ENCODE measurements at places on chromosomes 4 and X. TPM values are rescaled to one million over a fixed set of nuclear protein-coding genes. Genes with fewer than 3 reads are reported as not detected.

Gene SMIM10L2A
- 0.38 TPM for total RNA-seq

Gene BMPR1B
- total RNA-seq = not detected

Gene CDX4
- not detected for total RNA-seq

Gene SOX3
- not detected for total RNA-seq

Gene GABRB1
- not detected for total RNA-seq

Gene NWD2
- total RNA-seq = not detected

Gene RNF150
- 0.08 TPM for total RNA-seq

Gene USP27X
- 1.8 TPM for total RNA-seq

Gene DKC1
- total RNA-seq = 190 TPM

Gene VEGFC
- total RNA-seq = not detected

Gene USP17L22
- total RNA-seq = not detected

GRCh38 chr4:128227991-128228571, 59.5 kb downstream of the PGRMC2 start:
- no peak for DNase-seq

DNA sequence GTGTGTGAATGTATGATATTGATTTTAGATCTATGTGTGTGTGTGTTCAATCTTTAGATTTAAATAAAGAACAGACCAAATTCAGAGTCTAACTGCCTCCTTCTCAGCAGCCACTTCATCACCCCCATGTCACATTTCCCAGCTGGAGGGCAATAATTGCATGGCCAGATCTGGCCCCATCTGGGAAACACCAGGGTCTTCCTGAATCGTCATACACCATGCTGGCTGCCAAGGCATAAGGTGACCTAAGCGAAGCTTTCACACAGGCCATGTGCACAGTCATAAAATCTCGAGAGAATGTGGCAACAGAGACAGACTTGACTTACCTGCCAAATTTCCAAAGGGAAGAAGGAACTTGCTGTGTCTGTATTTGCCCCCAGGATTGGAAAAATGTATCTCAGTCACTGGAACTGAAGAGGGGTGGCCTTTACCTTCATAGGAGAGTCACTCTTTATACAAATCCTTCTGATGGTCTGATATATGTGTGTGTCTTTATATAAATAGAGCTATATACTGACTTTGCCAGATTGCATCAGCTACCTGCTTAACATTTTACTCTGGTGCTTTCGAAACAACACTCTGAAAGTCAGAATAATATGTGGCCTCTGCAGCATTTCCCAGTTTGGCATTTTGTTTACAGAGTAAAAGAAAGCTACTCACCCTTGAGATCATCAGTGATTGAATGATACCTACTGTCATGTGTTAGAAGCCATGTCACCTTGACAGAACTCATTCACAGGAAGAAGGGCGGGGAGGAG, at the start of gene PLAC1:
Gene PLAC1, minus strand, starts transcription at position 470 of the 758 bp plus-strand sequence. CDS start 91,789 bp downstream, outside the sequence.
- DNase-seq = no peak

GRCh38 chr4:168506014-168506413, 9.2 kb downstream of the PALLD start:
- DNase-seq = no peak

- no peak for DNase-seq
These were observed 2.0 kb downstream of the FAM47E start for GRCh38 chr4:76253511-76253910.

DNA sequence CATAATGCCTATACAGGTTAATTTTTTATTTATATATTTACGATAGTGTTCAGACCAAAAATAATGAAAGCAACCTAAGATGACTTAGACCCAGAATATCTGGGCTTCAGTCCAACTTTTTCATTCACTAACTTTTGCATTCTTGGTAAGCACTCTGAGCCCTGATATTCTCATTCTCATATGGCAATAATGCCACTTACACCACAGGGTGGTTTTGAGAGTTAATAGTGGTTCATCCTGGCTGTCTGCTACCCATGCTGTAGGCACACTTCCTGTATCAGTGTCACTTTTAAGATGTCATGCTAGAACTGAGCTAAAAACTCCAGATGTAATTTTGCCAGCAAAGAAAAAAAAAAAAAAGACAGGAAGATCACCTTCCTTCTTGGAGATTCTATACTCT, 508.7 kb upstream of the FMR1 start:
- DNase-seq = no peak

- no peak for DNase-seq
These were observed 45.9 kb downstream of the PROM1 start for GRCh38 chr4:16037901-16038300.

DNA sequence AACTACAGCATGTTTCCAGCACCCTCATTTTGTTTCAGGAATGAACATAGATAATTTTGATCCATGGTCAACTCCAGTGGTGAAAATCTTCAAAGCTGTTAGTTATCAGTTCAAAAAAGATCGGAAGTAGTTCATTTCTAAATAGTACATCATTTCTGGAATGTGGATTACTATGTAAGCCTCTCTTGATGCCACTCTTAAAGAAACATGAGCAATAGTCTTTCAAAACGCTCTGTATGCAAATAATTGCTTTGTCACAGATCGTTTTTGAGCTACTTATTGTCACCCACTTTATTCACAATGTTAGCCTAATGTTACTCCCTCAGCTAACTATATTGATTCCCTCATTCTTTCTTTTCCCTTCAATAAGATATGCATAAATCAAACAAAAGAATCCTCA, 65.7 kb downstream of the NEIL3 start:
- no peak for DNase-seq

DNA sequence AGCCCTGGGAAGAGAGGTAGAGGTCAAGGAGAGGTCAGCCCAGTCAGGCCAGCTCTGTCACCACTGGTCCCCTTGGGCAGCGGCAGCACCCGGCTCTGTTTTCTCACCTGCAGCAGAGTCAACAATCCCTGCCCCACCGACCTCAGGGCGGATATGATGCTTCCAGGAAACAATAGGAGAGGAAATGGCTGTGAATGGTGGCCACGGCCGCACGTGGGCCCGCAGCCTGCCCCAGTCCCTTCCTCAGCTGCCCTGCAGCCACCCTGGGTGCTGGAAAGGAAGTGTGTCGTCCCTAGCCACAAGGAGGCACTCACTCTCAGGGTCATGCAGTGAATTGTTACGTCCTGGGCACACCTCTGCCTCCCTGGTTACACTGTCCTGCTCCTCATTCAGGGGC, 92.5 kb upstream of the ENPP6 start:
- DNase-seq = peak; percentile 51

DNA sequence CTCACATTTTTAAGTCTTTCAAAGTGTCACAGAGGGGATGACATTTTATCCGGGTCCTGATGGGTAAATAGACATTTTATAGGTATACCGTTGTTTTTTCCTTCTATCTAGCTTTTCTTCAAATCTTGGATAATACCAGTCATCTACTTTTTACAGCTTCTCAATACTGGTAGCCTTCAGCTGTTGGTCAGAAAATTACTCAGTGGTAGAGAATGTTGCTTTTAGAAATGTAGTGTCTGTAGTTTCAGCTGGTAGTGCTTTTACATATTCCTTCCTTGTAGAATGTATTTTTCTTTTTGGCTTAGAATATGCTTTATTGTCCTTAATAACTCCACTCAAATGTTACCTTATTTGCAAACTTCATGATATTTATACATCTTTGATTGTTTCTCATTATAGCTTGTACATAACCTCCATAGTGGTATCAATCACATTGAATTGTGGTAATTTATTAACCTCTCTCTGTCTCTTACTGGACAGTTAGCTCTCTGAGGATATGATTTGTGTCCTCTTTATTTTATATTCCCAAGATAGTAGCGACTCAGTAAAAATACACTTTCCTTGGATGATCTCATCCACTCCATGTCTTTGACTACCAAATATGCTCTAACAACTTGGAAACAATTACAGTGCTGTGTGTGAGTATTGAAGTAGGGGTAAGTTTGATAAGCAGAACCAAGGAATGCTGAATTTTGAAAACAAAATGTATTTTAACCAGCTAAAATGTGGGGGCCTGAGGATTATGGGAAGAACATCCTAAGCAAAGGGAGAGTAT, 53.8 kb downstream of the RAP1GDS1 start:
- DNase-seq = no peak

DNA sequence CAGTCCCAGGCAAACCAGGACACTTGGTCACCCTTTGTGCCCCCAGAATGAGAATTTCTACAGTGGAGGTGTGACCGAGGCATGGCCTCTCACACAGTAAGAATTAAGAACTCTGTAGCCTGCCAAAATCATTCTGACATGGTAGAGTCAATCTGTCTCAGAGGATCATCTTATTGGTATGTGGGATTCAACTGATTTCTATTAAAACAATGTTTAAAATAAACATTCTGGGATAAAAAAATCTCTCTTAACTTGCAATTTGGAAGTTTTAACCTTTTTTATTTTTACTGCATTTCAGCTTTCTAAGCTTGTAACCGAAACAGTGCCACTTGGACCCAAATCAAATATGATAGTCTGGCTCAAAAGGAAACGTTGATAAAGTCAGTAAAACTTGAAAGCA, 165.4 kb upstream of the LDB2 start:
- DNase-seq = no peak

- no peak for DNase-seq
These were observed 3.0 kb downstream of the PLXNB3 start for GRCh38 chrX:153766871-153767673.

GRCh38 chrX:23386726-23387125, 52.1 kb downstream of the PTCHD1 start:
- DNase-seq = no peak

DNA sequence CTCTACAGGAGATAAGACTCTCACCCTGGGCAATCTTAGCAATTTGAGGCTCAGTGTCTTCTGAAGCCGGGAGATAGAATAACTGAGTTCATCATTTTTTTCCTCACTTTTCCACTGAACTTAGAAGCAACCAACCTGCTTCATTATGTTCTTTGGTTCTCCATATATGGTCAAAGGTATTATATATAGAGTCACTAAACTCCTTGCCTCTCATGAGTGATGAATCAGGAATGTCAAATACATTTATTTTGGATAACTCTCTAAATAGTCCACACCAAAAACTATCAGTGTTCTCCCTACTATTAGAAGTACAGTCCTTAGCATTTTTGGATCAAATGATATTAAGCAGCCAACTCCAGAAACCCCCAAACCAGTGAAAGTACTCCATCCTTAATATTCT, 421.5 kb upstream of the EPHA5 start:
- no peak for DNase-seq

DNA sequence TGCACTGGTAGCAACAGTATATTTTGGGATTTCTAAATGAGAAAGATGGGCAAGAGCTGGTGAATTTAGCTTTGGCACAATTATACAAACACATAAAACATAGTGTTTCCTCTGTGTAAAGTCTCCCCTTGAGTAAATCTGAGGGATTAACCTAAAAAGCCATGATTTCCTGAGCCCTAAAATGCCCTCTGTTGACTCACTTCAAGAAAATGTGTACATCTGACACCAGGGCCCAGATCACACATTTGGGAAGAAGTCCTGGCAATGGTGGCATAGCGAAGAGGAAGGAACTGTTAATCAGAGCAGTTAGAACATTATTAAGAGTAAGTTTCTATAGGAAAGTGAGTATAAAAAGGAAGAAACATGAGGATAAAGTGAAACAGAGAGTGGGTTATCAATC, 338.5 kb downstream of the SPOCK3 start:
- no peak for DNase-seq

DNA sequence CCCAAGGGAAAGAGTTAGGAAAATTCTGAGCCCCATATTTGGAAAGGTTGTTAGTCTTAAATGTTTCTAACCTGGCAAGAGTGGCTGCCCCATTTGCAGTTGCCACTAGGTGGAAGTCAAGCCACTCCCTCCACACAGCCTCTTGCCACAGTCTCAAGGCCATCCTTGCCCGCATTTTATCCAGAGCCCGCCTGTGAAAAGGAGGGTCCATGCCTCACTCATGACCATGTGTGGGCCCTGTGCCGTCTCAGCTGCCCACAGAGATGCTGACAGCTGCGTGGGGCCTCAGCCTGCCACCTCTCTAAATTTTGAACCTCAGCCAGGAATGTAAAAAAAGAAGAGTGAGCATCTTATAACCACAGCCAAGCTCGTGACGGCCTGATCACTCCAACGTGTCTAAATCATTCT, 201.5 kb upstream of the FAM241A start:
- peak; percentile 1 for DNase-seq

GRCh38 chr4:38184404-38184803, 224.2 kb downstream of the PTTG2 start:
- DNase-seq = no peak

GRCh38 chr4:47752214-47752613, 85.7 kb downstream of the CORIN start:
- DNase-seq = no peak

GRCh38 chr4:73499996-73500765, 18.6 kb downstream of the AFM start:
- no peak for DNase-seq

DNA sequence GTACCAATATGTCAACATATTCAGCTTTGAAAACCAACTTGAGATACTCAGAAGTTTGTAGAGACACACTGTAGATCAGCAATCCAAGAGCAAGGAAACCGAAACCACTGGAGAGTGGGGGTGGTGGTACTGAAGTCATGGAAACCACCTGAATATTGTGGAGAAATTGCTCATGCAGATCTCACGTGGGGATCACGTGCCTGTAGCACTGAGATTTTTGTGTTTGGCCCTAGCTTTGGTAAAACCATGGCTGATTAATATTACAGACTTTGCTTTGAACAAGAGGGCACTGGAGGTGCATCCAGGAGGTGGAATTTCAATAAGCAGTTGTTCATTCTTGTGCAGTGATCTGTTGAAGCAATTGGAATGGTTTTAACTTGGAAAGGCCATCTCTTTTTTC, 47.2 kb downstream of the GBA3 start:
- no peak for DNase-seq

- DNase-seq = no peak
These were observed 97.3 kb downstream of the RNF150 start for GRCh38 chr4:141035920-141036319.

DNA sequence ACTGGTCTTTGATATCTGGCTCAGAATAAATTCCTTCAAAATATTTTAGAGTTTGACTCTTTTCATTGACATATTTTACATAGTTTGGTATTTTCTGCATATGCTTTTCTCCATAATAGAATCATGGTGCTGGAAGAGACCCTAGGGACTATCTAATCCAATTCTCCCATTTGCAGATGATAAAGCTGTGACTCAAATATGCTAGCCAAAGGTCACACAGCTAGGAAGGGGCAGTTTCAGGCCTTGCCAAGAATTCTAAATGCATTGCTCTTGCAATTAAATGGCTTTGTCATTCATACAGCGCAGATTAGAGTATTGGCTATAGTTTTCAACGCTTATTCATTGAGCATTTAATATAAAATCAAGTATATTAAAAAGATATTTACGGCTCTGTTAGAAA, 374.1 kb upstream of the RASGEF1B start:
- DNase-seq = no peak

GRCh38 chrX:130974323-130974722, 71.3 kb upstream of the ENOX2 start:
- no peak for DNase-seq

GRCh38 chr4:150278206-150278605, 200.0 kb downstream of the DCLK2 start:
- no peak for DNase-seq

GRCh38 chr4:18007625-18008024, 13.9 kb downstream of the LCORL start:
- DNase-seq = no peak
